Suppressor macrophage treated with lipopolysaccharide for 4 hours (primary cell): ENCODE measurements at places on chromosomes 1 and 21.

- DNase-seq = no peak
Measured at GRCh38 chr21:42012344-42012743, 2.2 kb upstream of the ZBTB21 start.

- no peak for DNase-seq
Measured at GRCh38 chr1:151370211-151370911, 2.1 kb downstream of the SELENBP1 start.

DNA sequence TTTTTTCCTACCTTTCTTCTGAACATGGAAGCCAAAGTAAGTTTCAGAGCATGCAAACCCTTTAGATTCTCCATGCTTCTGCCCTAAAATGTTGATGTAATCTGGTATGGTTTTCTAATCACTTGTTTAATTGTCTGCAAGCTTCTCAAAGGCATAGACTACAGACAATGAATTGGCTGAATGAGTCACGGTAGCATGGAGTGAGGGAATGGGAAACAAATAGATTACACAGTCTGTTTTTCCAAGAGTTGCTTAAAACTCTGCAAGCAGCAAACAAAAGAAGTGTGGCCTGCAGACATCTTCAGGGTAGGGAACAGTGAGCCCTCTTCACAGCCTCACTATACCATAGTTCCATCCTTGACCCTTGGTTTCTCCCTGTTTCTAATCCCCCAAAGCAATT, 326.0 kb downstream of the BARHL2 start:
- no peak for DNase-seq

DNA sequence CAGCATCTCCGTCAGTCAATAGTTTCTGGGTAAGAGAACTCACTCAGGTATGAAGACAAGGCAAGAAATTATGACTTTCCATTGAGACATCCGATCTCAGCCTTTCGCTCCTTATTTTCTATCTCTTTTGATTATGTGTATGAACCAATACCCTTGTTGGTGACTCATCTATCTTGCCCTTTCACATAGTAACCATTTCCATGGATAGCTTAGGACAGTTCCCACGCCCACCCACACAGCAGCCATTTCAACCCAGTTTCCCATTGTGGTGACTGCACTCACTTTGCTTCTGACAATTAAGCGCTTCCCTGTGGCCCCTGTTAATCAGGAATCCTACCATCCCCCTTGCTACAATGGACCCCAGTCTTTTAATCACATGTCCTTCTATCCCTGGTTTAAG, 210.6 kb upstream of the ADGRL2 start:
- no peak for DNase-seq

- no peak for DNase-seq
Measured at GRCh38 chr21:38495242-38495641, 3.0 kb downstream of the ERG start.

- no peak for DNase-seq
Measured at GRCh38 chr1:34870395-34870794, 10.8 kb upstream of the SMIM12 start.

DNA sequence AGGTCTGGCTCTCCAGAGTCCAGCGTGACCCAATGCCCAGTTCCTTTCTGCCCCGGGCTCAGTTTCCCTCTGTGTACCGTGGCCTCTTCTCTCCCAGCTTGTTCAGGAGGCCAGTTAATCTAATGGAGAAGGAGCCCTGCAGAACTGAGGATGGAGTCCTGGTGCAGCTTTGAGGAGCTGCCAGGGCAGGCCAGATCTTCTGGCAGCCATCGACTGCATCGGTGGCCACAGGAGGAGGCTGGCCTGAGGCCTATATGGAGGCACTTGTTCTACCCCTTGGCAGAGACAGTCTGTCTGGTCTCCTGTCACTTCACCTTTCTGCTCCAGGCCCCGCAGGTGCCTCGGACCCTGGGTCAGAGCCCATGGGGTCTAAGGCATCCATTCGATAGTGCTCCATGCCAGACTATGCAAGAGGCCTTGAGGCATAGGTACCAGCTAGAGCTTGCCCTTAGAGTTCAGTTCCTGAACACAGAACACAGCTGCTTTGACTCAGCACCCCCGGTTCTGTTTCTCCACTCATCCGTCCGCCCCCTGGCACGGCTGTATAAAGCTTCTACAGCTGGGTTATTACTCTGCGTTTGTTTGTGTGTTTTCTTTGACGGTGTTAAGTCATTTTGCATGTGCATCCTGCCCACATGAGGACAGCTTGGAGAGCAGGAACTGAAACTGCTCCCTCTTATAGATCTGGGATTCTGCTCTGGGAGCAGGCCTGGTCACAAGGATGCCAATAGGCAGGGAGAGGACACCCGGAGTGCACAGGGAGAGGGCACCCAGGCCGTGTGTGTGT, 18.5 kb upstream of the LRRN2 start:
- peak; percentile 3 for DNase-seq

DNA sequence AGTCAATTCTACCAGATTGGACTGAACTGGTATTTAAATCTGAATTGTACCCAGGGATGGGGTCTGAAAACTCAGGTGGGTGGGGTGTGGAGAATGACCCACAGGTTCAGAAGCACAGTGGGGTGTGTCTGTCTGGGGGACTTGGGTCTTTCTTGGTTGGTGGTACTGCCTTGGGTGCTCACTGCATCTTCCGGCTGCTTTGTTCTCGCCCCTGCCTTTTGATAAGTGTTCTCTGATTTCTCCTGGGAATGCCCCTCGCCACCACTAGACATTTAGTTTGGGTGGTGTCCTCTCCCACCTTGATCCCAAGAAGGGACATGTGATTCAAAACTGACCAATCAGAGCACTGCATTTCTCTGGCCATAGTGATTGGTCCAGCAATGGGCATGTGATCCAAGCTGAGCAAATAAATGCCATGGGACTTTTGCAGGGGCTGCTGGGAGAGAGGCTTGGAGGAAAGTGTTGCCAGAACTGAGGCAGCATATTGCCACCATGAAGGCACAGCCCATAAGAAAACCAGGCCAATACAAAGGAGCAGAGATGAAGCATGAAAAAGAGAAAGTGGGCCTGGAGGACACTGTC, 270.5 kb downstream of the NPHP4 start:
- DNase-seq = no peak

GRCh38 chr1:156721535-156721934, 6.7 kb upstream of the METTL25B start:
- peak; percentile 55 for DNase-seq

DNA sequence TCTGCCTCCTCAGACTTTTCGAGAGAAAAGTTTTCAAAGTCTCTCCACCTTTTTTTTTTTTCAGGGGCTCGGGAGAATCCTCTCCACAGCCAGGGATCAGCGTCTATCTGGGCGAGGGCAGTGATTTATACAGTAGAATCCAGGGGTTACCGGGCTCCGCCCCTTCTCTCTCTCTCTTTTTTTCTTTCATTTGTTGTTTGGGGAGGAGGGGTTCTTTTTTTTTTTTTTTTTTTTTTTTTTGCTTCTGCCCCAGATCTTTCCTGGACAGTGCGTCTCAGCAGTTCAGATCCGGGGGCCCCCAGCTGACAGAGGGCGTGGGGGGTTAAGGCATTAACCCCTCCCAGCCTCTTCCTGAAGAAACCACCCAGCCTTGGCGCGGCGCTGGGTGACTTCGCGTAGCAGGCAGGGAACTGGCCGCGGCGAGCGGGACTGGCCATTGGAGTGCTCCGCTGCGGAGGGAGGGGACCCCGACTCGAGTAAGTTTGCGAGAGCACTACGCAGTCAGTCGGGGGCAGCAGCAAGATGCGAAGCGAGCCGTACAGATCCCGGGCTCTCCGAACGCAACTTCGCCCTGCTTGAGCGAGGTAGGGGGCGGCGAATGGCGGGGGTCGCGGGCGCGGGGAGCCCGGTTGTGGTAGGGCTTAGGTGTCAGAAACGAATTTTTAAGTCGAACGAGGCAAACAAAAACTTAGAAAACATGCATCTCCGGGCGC, at the start of gene S1PR1:
S1PR1 (plus strand) TSS at position 504 of the 713 bp plus-strand sequence. CDS start 1,966 bp downstream, outside the sequence.
- peak; percentile 58 for DNase-seq

- DNase-seq = no peak
Measured at GRCh38 chr1:154485106-154485505, 16.9 kb upstream of the TDRD10 start.

DNA sequence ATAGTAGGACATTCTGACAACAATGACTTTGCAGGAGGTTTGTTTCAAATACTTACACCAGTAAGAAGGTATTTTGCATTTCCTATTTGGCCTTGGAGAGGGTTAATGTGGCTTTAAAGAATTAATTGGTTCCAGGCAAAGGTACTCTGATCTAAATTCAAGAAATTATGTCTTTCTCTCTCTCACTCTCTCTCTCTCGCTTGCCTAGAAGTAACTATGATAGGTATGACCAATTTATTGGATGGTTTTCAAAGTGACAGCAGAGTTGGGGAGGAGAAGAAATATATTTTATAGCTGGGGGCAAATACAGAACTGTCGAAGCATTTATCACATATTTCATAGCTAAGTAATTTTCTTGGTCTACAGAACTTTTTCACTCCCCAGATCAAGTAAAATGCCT, 116.0 kb downstream of the ATP6V1G3 start:
- no peak for DNase-seq

DNA sequence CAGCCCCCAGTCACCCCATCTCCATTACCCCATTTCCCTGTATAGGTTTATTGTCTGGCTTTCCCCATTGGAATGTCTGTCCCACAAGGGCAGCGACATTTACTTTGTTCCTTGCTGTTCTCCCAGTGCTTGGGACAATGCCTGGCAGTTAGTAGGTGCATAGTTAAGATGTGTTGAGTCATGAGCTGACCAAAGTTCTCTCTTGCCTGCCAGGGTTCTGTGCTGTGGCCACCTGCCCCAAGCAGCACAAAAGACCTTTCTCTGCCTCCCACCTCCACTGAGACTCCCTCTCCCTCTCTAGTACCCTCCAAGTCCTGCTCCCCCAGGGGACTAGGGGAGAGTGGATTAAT, 40.0 kb downstream of the TMCO4 start:
- no peak for DNase-seq

GRCh38 chr21:37565530-37566223, 199.1 kb downstream of the DYRK1A start:
- DNase-seq = peak; percentile 39

DNA sequence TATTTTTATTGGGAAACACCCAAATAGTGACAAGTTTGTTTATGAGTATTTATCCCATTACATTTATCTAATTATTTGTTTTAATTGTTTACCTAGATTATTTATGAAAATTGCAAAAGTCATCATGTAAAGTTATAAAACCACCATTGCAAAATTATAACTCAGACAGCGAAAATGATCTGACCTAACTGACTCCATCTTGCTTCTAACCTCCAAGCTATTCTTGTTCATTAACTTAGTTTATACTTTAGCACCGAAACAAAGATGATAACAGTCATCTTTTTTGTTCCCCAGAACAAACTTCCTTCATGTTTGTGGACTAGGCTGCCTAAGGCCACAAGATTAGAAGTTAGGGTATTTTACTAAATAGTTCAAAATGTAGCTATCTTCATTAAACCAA, 190.8 kb downstream of the FASLG start:
- no peak for DNase-seq

DNA sequence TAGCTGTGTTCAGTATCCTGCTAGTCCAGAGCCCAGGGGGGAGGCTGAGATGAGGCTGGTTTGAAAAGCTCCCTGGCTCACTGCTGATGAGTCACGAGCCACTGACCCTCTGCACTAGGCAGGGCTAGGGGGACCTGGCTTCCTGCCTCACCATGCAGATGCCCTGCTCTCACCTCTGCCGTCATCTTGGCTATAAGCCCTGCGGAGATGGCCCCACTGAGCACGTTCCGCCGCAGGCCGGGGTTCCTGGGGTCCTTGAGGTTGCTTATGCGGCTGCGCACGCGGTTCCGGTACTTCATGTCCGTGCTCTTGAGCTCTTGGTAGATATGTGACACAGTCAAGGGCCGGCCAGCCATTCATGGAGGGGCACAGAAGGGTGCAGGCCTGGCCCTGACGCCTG, 24.1 kb upstream of the ZNF436 start:
- DNase-seq = no peak

DNA sequence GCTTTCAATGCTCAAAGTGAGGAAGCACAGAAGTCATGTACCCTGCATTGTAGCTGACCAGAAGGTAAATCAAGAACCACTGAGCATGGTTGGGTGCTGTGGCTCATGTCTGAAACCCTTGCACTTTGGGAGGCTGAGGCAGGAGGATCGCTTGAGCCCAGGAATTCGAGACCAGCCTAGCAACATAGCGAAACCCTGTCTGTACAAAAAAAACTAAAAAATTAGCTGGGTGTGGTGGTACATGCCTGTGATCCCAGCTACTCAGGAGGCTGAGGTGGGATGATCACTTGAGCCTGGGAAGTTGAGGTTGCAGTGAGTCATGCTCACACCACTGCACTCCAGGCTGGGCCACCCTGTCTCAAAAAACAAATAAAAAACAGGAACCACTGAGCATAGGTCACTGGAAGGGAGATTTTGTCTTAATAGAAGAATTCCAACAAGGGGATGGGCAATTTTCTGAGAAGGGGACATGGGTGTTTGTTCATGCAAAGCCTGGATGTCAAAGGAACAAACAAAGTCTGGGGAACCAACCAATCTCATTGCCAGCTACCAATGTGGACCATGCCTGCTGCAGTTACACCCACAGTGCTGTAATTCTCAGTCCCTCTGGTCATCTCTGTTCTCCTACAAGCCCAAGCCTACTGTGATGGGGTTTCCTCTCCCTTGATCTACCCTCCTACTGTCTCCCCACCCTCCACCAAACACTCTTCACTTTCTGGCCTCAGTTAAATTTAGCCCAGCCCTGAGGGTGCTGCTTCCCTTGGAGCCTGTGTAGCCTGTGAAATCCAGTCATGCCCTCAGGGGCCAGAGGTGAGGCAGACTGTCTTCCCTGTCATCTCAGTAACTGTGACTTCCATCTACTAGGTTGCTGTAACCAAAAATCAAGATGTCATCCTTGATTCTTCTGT, 47.9 kb downstream of the ELF3 start:
- DNase-seq = peak; percentile 64

- DNase-seq = no peak
Measured at GRCh38 chr1:86194491-86195034, 38.0 kb upstream of the COL24A1 start.

DNA sequence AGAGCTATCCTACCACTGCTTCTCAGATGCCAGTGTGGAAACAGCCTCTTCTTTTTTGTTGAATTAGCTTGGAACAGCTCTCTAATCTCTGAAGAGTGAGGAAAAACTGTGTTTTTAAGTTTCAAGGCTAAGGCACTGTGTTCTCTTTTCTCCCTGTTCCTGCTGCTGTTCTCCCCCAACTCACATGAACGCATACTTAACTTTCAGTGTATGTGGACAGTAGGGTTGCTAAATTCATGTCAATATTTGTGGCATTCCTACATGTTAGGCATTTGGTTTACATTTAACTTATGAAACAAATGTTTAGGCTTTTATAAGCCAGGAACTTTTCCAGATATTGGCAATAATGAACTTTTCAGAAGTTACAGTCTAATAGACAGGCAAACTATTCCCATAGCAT, 6.8 kb downstream of the BACH1 start:
- DNase-seq = no peak

DNA sequence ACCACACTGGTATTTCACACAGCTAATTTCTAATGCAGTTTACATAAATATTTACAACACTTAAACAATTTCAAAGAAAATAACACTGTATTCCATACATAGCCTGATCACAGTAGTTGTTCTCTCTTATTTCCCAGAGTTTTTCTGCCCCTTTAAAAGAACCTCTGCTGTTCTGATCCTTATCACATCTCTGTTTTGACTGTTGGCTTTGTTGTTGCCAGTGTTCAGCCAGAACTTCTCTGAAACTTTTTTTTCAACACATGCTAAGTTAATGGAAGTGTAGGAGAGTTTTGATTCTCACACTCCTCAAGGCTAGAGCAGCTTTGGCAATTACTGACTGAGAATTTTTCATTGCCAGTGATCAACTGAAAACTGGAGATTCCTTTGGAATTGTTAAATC, 11.1 kb downstream of the SELE start:
- no peak for DNase-seq
